ENCODE measurements at places on chromosomes 6 and 20.

DNA sequence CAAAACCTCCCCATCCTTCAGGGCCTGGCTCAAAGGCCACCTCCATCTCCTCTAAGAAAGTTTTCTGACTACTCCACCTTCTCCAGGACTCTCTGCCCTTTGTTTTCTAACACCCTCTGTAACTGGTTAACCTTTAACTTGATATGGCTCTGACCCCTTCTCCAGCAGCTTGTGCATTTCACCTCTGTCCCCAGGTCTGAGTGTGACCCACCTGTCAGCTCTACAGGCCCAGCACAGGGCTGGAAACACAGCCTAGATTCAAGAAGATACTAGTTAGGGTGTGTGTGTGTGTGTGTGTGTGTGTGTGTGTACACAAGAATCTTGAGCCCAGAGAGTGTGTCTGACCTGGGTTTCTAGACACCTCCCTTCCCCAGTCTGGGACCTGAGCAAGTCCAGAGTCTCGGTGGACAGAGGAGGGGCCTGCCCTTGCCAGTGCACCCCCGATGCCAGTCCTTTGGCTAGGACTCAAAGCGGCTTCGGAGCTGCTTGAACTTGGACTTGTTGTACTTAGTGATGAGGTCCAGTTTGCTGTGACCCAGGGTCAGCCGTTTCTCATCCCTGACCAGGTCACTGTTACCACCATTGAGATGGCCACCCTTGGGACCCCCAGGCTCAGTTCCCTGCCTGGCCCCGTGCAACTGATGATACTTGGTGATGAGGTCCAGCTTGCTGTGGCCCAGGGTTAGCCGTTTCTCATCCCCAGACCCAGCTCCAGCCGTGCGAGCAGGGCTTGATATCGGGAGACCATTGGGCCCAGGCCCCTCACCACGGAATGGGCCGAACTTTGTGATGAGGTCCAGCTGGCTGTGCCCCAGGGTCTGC lies 1.7 kb upstream of the EIF6 start:
- no peak for DNase-seq

DNA sequence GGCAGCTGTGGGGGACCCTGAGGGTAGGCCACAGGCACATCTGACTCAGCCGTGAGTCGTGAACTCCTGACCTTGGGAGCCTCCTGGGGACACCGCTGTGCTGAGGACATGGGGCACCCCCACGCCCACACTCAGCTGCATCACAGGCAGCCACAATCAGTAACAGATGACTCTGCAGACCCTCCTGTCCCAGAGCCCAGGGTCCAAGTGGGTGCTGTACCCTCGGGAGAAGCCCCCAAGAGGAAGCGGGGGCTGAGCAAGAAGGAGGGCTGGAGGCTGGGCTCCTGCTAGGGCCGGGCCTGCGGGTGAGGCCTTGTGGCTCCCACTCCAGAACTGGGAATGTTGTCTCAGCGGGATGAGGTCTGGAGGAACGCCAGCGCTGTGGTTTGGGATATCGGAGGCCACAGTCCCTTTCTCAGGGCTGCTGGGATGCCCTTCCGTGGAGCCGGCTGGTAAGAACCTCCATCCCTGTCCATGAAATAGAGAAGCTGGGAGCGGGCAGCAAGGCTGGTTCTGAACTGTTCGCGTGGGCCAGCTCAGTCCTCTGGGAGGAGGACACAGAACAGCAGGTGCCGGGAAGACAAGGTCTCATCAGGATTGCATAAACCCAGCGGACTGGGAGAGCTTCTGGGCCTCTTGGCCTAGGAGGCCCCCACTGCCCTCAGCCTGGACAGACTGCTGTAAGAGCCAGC lies 3.1 kb upstream of the LAMA5 start:
- DNase-seq = no peak

DNA sequence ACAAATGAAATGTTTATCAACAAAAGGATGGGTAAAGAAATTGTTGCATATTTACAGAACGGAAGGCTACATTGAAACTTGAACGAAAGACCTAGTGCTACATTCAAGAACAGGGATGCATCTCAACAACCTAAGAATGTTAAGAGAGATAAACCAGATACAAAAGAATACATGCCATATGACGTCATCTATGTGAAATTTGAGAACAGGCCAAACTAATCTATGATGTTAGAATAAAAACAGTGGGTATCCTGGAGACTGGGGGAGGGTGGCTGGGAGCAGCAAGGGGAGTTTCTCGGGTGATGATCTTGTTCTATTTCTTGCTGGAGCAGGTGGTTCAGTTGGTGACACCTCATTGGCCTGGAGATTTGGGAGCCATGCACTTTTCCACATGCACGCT lies 81.5 kb downstream of the SULF2 start:
- DNase-seq = peak; percentile 48

DNA sequence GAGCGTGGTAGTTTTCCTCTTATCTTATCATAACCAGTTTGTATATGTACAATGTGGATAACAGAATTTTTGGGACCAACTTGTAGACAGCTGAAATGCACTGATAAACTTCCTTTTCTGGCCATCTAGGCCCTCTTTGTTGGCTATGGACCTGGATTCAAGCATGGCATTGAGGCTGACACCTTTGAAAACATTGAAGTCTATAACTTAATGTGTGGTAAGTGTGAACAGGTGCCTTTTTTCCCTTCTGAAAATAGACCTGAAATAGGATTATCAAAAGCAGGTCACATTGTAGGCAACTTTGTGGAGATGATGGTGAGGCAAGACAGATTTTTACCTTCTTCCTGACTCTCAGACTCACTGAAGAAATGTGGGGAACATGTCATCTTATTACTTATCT lies 67.8 kb downstream of the ENPP1 start:
- DNase-seq = no peak

DNA sequence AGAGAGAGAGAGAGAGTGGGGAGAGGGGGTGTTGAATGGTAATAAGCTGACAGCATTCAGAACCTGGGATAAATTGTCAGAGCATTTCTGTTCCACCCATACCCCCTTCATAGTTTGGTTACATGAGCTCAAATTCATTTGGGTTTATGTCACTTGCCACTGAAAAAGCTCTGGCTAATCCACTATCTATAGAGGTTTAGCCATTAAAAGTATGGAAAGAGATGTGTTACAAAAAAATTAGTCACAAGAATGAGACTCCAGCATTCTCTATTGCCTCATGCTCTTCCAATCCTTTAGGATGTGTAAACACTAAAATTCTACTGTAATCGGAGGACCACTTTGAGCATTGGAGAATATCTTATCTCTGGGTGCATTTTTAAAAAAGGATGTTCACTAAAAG lies 297.6 kb upstream of the TCF21 start:
- no peak for DNase-seq

DNA sequence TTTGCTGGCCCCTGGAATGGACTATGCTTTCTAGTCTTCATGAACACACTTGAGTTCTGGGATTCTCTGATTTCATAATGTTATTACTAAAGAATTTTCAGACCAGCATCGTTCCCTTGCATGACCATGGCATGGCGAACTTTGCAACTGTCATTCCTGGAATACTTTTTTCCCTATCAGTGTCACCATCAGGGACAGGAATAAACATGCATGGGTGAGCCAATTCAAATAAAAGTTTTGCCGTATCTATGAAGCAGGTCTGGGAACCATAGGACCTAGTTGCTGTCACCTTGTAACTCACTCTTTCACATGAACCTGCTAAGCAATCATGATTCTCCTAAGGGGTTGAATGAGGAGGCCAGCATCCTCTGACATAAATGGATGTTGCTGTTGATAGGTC lies 68.2 kb upstream of the AGPAT4 start:
- no peak for DNase-seq

DNA sequence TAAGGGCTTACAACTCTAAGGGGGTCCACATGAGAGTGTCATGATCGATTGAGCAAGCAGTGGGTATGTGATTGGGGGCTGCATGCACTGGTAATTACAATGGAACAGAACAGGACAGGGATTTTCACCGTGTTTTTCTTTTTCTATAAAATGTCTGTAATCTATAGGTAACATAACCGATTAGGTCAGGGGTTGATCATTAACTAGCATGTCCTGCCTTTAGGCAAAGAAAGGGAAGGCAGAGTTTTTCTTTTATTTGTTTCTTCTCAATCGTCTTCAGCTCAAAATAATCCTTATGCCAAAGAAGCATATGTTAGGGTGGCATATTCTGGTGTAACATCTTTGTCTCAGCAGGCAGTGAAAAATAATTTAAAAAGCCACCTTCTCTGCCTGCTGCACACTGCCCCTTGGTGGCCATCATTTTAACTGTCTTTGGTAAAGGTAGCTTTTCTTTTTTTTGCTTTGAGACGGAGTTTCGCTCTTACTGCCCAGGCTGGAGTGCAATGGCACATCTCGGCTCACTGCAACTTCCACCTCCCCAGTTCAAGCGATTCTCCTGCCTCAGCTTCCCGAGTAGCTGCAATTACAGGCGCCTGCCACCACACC lies 9.7 kb upstream of the CEP43 start:
- DNase-seq = peak; percentile 64

DNA sequence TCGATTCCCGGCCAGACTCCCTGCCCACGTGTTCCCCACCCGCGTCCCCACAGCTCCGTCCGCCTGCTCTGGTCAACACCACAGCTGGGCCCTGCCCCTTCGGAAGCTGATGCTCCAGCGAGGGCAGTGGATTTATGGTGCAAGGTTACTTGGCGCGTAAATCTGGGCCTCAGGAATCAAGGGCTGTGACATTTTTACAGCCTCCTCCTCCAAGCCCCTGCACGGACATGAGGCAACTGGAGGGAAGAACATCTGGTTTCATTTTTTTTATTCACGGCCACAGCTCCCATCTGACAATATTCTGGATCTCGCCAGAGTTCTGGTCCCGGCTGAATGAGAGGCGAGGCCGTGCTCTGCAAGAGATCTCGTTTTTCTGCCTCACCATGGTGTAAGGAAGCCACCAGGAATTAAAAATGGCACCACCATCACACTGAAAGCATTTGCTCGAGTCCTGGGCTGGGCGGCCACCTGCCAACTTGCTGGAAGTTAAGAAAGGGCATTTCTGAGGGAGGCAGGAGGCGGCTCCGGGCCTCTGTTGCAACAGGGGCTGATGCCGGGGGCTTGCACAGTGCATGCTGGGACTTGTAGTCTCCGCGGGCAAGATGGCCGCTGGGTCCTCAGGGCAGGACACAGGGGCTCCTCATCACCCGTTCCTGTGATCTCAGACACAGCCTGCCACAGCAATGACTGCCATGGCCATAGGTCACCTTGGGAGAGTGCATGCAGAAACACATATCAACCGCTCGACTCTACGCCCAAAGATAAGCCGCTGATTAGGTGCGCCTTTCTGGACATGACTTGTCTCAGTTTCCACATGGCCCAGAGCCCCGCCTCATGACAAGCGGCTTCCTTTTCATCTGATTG lies 148.5 kb downstream of the LY86 start:
- DNase-seq = peak; percentile 78

DNA sequence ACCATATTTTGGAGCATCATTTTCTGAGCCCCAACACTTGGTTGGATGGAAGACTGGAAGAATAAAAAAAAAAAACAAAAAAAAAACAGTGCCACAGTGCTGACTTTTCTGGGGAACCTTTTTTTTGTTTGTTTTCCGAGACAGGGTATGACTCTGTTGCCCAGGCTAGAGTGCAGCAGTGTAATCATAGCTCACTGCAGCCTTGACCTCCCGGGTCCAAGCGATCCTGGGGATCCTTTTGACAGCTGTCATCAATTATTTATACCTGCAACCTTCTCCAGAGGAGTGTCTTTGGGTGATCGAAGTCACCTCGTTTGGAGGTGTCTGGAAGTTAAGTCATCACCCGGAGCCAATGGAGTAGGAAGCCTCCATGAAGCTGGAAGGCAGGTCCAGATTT lies 7.8 kb upstream of the TPX2 start:
- DNase-seq = no peak

- peak; percentile 55 for DNase-seq
These were observed 66.5 kb upstream of the PIM1 start for GRCh38 chr6:37103169-37104039.

- no peak for DNase-seq
These were observed 33.0 kb downstream of the FOXP4 start for GRCh38 chr6:41579088-41579610.

GRCh38 chr6:39224523-39225182 lies 4.6 kb downstream of the KCNK5 start:
- DNase-seq = no peak

- DNase-seq = no peak
These were observed 55.6 kb downstream of the FILIP1 start for GRCh38 chr6:75438013-75438431.

Measured in cardiac fibroblast (primary cell).